ENCODE measurements at places on chromosomes 4 and X.

- no peak for DNase-seq
Observed at GRCh38 chr4:98267498-98267897, 6.3 kb downstream of the RAP1GDS1 start.

GRCh38 chr4:47837094-47837907 lies 566 bp downstream of the CORIN start:
- no peak for DNase-seq

DNA sequence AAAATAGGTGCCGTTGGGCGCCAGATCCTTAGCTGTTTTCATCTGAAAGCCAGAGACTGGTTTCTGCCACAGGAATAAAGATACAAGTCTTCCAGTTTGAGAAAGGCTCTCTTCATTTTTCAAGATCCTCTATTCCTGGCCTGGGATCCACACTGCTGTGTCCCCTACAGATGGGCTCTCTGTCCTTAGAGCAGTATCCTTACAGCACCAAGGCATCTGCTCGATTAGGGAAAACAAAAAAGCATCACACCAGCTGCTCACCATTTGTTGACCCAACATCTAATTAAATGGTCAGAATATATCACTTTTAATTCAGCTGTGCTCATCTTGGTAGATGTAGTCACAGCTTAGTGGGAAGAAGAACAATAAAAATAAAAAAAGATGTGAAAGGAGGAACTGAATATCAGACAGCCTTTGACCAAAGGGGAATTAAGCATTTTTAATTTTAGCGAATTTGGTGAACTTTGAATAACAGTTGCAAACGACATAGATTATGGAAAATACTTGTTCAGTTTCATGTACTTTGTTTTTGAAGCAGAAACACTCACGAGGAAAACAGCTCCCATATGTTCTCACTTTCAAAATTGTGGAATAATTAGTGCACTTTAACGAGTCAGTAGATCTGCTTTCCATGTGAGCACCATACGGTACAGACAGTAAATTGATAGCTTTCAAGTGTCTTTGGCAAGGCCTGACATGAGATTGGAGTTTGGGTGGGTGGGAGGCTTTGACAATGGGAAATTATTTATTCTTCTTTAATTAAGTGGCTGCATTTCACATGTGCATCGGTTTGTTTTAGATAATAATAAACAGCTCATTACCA lies 148.4 kb upstream of the CLNK start:
- no peak for DNase-seq

DNA sequence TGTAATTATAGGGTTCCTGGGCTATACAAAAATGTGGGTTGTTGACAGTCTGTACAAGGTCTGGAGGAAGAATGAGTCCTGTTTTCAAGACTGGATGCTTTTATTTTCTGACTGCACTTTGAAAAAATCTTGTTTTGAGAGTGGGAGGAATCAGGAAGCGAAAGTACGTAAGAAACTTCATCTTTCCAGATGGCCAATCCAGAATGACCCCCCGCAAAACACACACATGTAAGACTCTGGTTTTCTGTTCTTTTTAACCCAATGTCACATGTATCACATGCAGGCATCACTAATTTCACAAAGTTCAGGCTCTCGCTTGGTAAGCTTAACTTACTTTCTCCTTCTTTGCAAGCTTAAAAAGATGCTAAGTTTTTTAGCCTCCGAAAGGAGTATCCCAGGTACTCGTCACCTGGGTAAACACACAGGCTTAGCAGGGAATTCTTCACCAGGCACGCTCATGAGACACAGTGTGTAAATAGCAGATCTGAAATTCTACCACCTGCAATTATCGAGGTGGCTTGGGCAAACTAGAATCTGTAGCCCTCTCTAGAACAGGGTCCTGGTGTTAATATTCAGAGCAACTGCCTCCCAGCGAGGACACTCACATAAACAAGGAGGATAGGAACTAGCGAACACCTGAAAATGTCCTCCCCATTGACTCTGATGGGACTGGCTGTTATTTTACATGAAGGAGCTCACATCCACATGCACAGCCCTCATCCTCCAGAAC lies 90.7 kb downstream of the NSUN7 start:
- DNase-seq, result no peak

DNA sequence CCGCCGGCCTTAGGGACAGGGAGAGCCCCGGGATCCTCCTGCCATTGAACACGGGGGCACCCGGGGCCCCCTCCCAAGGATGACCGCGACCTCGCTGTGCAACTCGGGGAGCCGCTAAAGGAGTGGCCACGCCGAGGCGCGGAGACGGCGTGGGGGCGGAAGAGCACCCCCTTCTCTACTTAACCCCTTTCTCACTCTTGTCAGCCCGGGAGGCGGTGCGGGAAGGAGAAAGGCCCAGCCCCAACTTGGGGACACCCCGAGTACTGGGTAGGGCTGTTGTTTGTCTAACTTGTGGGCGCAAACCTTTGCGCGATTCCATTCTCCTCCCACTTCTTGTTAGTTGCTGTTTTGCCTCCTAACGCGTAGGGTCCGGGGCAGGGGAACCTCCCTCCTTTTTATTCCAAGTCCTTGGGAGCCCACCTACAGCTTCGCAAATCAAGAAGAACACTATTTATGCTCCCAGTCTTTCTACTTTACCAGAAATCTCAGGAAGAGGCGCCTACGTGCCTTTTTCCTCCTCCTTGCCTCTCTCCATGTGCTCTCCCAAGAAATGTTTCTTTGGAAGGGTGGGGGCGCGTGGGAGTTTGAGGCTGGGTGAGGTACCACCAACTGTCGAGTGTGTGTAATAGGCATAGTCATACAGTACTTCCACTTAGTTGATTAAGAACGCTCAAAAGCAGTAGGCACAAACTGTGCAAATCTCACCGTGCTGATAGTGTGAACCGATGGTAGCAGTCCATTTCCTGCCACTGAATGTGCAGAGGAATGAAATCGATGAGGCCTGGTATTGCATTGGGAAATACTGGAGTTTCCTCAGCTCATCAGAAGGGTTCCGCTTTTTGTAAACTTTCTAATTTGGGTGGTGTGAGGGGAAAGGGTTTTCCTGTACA lies 813 bp downstream of the DIAPH2 start:
- peak; percentile 61 for DNase-seq

- no peak for DNase-seq
Observed at GRCh38 chr4:104829761-104830160, 316.9 kb upstream of the TET2 start.

- peak; percentile 67 for DNase-seq
Observed at GRCh38 chrX:14027511-14028019, 2.1 kb downstream of the GEMIN8 start.

- DNase-seq, result peak; percentile 93
Observed at GRCh38 chrX:49039598-49040375, 3.4 kb downstream of the TFE3 start.

GRCh38 chrX:153669174-153669890 lies 4.3 kb downstream of the PNCK start:
- no peak for DNase-seq
